ENCODE measurements at places on chromosomes 2 and 18.
A peak's percentile ranks its signal among the peaks of the same experiment; 100 is the strongest.

DNA sequence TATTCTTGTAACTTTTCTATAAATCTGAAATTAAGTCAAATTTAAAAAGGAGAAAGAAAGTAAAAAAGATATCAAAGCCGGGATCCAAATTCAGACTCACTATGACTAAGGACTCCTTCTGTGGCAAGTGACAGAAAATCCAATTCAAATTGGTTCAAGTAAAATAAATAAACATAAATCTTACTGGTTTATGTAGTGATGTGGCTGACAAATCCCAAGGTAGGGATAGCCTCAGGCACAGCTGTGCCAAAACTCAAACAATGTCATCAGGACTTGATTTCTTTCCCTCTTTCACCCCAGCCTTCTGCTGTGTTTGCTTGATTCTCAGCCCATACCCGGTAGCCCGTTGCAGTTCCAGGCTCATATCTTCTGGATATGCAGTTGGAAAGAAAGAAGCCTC is 284.6 kb downstream of the SP3 start:
- no peak for DNase-seq

DNA sequence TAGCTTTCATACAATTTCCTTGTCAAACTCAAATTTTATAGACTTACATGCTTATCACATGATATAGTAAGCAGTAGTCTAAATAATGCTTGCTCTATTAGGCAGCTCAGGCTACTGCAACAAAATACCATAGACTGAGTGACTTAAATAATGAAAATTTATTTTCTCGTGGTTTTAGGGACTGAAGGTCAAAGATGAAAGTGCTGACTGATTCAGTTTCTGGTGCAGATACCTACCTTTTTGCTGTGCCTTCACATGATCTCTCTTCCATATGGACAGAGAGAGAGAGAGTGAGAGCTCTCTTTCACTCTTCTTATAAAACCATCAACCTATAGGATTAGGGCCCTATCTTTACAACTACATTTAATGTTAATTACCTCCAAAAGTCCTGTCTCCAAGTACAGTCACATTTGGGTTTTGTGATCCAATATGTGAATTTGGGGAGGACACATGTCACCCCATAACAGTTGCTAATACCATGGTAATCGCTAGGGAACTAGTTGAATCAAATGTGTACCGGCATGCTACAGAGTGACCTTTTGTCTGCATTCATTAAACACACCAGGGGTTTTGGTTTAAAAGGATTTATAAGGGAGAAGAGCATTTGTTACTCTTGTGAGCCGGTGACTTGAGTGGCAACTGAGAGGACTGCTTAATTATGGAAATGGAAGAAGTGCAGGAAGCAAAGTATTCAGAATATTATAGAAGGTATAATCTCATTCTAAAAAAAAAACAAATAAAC is 723.4 kb upstream of the LRRTM4 start:
- DNase-seq, result no peak

- no peak for DNase-seq
These were observed 644.4 kb downstream of the GALR1 start for GRCh38 chr18:77894060-77894459.

- DNase-seq, result no peak
These were observed 336 bp upstream of the DDX1 start for GRCh38 chr2:15591373-15591691.

GRCh38 chr2:128602038-128602698 is 283.5 kb upstream of the HS6ST1 start:
- DNase-seq, result no peak

GRCh38 chr2:45014016-45014702 is 4.9 kb upstream of the SIX2 start:
- peak; percentile 83 for DNase-seq

GRCh38 chr2:221255862-221256261 is 316.2 kb downstream of the EPHA4 start:
- no peak for DNase-seq

GRCh38 chr2:189109921-189110397 is 69.6 kb downstream of the COL5A2 start:
- no peak for DNase-seq

DNA sequence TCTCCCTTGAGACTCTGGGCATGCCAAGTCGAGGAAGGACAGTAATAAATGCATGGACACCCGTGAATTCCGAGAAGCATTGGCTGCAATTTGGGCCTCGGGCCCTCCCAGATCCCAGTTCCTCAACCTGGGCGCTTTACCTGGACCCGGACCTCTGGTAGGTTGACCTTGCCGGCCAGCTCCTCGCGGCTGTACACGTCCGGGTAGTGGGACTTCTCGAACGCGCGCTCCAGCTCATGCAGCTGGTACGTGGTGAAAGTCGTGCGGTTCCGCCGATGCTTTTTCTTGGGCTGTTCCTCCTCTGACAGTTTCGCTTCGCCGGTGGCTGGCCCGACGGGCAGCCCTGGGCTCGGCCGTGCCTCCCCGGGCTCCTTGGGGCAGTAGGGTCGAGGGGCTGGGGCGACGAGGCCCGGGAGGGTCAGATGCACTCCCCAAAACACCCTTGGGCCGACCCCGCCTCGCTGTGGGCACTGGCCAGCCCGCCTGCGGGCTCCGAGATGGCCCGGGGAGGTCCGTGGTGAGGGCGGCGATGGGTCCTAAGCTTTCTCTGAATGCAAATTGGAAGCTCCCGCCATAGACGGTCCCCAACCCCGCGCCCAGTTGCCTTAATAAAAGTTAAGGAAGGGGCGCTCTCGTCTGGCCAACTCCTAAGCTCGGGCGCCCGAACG is 899 bp downstream of the RAX start:
- peak; percentile 40 for DNase-seq

DNA sequence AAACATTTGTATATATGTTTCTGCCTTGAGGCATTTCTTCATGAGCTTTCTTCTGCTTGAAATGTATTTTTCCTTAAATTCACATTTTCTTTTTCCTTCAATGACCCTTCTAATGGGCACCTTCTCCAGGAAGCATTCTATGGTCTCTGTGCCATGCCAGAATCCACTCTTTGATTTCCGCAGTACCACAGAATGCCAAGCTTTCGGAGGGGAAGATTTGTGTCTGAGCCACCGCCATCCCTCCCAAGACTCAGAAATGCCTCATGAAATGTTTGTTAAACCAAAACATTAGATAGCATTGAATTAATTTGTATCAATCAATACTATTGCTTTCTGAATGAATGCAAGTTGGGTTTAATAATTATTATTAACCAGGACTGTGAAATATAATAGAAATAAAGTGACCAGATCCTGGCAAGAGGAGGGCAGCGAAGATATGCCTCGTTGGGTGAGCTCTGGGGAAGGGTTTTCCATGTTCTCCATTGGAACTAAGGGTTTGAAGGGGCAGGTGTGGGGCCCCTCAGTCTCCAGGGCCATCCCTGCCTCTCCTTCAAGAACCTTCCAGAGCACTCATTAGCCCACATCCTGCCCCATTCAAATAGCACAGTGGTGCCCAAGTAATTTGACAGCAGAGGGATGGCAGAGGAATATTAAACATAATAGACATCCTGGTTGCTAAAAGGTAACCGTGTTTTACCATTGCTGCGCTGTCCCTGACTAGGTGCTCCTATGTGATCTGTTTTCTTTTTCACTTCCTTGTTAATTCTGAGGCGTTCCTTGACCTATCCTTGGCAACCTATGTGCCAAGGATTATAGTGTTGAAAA is 189.6 kb downstream of the MYCN start:
- no peak for DNase-seq

DNA sequence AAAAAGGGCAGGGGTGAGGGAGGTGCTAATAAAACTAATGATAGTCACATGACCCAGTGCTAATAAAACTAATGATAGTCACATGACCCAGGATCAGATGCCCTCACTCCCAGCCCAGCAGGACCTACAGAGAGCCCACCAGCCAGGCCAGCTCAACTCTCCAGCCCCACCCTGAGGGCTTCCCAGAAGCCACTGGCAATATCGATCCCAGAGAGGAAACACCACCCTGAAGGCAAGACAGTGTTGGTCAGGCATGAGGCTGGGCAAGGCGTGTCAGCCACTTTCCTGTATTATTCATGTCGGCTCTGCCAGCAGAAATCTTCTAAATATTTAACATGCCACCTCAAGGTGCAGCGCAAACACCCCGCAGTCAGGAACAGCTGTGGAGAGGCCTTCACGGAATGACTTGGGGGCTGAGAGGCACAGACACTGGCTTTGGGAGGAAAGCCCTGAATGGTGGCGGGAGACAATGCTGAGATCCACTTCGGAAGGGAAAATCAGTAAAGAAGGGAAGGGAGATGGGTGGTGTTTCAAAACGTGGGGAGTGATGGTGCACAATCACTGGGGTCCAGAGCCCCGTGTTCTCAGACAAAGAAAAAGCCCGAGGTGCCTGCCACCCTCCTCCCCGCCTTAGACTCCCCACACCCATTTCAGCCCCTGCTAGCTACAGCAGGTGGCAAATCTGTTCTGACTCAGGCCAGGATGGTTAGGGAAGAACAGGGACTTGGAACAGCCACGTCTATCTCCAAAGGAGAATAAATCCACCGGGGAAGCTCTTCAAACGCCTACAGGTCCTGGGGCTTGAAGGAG is 1.4 kb downstream of the REEP1 start:
- no peak for DNase-seq

DNA sequence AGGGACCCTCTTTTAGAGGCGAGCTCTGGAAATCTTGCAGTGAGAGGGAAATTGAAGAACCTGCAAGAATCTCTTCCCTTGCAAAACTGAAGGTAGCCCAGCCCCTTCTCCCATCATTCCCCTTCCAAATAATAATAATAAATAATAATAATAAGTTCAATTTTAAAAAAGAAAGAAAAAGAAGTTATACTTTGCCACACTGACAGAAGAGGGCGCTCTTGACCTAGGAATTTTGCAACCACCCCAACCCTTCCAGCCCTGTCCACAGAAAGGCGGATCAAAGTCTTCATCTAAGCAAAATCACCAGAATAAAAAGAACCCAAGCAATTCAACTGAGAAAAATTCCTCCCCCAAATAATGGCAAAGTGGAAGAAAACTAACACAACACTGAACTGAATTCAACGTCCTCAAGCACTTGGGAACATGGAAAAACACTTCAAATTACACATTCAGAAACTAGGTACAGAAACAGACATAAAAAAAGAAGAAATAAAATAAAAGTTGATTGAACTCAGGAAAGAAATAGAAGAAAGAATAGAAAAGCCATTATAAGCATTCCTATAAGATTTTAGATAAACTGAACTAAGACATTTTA is 98.9 kb upstream of the GLS start:
- DNase-seq, result peak; percentile 73

GRCh38 chr2:226337941-226338600 is 461.5 kb downstream of the IRS1 start:
- no peak for DNase-seq

- DNase-seq, result no peak
These were observed 311.0 kb upstream of the THUMPD2 start for GRCh38 chr2:40090044-40090443.

- DNase-seq, result no peak
These were observed 133.0 kb downstream of the PRPF40A start for GRCh38 chr2:152584301-152584700.

- DNase-seq, result no peak
These were observed 332.6 kb upstream of the ACVR2A start for GRCh38 chr2:147512206-147512605.
